Left renal pelvis (tissue), 4 donors: ENCODE measurements at places on chromosomes 1 and 21. TPM values are rescaled to one million over a fixed set of nuclear protein-coding genes. Genes with fewer than 3 reads are reported as not detected.

NTRK1 gene
- 3.1 TPM for polyA plus RNA-seq

GJB3 gene
- 0.26 TPM for polyA plus RNA-seq

NPHS2 gene
- polyA plus RNA-seq = 444 TPM

ZNF326 gene
- polyA plus RNA-seq = 83.4 TPM

FCGR1A gene
- polyA plus RNA-seq = 1.7 TPM

ZBTB40 gene
- polyA plus RNA-seq = 19.0 TPM

ORC1 gene
- 7.4 TPM for polyA plus RNA-seq

TEDDM1 gene
- polyA plus RNA-seq = 0.08 TPM

MLLT11 gene
- polyA plus RNA-seq = 21.9 TPM
